HL-60 (cell line): ENCODE measurements at places on chromosomes 3 and 15.

- DNase-seq, result no peak
Measured at GRCh38 chr15:44554934-44555723, 18.2 kb downstream of the EIF3J start.

GRCh38 chr3:57298041-57298440, 5.6 kb upstream of the ASB14 start:
- no peak for DNase-seq

DNA sequence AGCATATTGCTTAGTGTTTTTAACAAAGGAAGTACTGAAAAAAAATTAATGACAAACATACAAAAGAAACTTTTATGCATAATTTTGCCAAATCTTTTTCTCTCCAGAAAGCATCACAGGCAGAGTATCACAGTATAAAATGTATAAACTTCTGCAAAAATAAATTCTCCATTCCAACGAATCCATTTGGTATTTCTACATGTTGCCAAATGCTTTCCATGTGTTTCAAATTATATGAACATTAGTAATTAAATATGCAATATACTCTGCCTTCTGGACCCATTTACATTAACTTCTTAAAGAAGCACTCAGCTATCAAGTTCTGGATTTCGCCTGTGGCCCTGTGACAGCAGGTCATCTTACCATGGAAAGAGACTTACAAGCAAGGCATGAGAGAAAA, 189.1 kb upstream of the ALCAM start:
- no peak for DNase-seq

DNA sequence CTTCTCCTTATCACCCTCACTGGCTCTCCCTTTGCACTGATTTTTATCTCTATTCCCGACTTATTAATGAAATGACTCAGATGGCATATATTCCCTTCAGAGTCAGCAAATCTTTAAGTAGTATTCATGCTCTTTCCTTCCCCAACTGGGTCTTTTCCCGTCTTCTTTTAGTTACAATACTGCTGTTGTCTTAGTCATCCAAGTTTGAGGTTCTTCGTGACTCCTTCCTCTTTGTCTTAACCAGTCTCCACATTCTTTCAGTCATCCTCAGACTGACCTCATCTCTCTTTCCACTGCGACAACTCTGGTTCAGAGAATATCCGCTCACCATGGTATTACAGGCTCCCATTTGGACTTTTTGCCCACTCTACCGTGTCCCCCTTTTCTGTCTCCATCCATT, 12.4 kb downstream of the WDR5B start:
- DNase-seq, result no peak

- DNase-seq, result no peak
Measured at GRCh38 chr15:96117270-96117669, 213.2 kb upstream of the NR2F2 start.

- no peak for DNase-seq
Measured at GRCh38 chr3:37940242-37940908, 50.2 kb upstream of the VILL start.

- DNase-seq, result no peak
Measured at GRCh38 chr3:99324636-99325203, 313.7 kb upstream of the COL8A1 start.

DNA sequence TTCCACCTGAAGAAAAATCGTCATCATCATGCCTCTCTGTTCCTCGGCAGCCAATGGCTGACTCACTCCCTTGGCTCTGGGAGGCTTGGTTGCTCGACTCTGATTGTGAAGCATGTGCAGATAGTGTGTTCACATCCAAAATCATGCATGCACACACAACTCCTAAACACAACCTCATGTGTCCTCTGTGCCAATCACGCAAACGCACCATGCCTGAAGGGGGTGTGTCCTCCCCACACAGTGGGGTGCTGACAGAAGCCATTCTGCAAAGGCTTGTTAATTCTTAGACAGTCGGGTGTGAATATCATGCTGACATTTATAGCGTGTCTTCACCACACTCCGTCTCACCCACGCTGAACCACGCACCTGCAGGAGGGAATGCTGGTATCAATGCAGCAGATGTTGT, 11.4 kb upstream of the CCDC174 start:
- no peak for DNase-seq

DNA sequence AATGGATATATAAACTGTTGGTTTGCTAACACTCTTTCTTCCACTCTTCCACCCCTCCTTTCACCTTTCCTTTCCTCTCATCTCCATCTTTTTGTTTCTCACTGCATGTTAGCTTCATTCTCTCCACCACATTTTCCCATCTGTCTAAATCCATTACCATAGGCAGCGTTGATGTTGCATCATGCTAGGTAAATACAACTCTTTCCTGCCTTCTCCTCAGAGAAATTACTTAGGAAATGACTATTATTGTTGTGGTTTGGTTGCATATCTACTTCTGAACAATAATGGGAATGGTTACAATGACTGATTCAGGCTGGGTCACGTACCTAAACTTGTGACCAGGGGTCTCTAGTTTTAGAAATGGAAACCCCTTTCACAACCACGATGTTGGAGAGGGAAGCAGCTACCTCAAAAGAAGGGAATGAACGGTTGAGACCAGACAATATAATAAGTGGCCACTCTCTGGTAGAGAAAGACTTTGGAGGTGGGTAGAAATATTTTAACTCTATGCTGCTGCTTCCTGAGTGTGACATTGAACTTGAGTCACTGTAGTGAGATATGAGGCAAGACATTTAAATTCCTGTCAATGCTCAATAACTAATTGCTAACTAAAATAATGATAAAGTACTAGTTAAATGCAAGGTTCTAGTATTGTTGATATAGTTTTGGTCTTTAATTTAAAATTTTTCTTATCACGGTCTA, 314.1 kb upstream of the TGFBR2 start:
- no peak for DNase-seq

- no peak for DNase-seq
Measured at GRCh38 chr15:64461721-64462162, 1.4 kb downstream of the ZNF609 start.

- DNase-seq, result no peak
Measured at GRCh38 chr15:24878153-24878552, 76.6 kb upstream of the SNRPN start.

- DNase-seq, result no peak
Measured at GRCh38 chr15:98900356-98900755, 107.2 kb downstream of the PGPEP1L start.

DNA sequence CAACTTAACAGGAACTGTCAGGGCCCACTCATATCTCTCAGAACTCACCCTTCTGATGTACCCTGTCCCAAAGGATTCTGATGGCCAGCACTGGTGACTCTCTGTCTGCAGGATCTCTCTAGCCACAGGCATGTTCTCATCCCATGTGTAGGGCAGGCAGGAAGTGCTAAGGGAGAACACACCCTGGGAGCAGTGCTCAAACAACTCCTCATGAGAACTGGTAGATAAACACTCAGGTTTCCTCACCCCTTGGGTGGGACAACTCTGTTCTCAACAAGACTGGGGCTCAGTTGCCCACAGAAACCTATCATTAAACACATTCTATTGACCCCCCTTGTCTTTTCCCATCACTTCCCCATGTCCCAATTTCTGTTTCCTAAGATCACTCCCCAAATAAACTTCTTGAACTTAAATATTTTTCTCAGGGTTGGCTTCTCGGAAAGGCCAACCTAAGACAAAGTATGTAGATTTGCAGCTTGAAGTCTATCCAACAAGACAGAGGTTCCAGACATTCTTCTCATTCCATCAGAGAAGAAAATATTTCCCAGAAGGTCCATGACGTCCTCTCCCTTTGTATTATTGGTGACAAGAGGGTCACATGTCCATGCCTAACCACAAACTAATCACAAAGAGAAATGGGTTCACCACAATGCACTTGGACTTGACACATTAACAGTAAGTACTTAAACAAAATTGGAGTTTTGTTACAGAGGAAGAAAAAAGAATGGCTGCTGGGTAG, 276.6 kb upstream of the GADL1 start:
- no peak for DNase-seq

DNA sequence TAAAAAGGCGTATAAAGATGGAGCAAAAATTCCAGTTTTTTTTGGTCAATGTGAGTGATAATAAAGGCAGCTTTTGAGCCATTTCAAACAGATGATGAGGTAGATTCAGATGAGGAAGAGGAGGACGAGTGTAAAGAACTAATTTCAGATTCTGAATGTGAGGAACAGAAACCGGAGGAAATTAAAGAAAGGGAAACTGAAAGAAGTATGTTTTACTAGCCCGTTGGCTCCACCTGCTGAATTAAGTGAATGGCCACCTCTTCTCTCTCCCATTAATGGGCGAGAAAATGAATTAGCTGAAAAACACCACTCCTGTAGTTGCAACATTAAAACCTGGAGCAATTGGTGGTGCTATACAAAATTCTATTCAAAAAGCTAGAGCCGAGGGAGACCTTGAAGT, 55.4 kb downstream of the CYP19A1 start:
- DNase-seq, result no peak

DNA sequence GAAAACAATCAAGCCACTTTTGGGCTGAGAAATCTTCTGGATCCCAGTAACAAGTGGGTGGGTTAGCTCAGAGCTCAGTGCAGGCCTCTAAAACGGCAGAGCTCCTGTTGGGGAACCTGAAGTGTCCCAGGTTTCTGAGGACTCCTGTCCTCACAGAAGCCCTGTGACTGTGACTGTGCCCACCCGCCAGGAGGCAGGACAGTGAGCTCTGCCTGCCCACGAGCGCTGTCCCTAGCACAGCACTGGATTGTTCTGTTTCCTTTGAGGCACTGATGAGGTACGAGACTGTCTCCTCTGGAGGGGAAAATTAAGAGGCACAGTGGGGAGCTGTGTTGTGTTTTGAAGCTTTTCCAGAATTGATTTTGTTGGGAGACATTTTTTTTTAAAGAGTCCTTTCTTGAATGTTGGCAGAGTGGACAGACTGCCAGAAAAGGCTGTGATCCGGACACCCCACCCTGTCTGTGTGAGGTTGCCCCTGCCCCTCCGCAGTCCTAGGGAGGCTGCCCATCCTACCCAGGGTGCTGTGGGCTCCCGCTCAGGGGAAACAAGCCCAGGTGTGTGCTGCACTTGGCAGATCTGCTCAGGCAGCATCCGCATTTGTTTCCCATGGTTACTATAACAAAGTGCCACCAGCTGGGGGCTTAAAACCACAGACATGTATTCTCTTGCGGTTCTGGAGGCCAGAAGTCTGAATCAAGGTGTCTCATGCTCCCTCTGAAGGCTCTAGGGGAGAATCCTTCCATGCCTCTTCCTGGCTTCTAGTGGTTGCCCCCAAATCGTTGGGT, 66.6 kb upstream of the LARS2 start:
- DNase-seq, result no peak

GRCh38 chr3:157103280-157103679, 56.7 kb downstream of the CCNL1 start:
- DNase-seq, result no peak

DNA sequence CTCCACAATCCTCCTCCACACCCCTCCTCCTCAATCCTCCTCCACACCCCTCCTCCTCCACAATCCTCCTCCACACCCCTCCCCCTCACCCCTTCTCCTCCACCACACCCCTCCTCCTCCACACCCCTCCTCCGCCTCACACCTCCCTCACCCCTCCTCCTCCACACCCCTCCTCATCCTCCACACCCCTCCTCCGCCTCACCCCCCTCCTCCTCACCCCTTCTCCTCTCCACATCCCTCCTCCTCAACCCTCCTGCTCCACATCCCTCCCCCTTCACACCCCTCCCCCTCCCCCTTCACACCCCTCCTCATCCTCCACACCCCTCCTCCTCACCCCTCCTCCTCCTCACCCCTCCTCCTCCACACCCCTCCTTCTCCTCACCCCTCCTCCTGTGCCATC, 69.8 kb upstream of the BLM start:
- no peak for DNase-seq

- no peak for DNase-seq
Measured at GRCh38 chr3:107753976-107754375, 231.2 kb downstream of the BBX start.

GRCh38 chr3:170689893-170690660, 104.2 kb upstream of the SLC7A14 start:
- DNase-seq, result peak; percentile 52

GRCh38 chr15:63920504-63921175, 86.9 kb upstream of the HERC1 start:
- no peak for DNase-seq

DNA sequence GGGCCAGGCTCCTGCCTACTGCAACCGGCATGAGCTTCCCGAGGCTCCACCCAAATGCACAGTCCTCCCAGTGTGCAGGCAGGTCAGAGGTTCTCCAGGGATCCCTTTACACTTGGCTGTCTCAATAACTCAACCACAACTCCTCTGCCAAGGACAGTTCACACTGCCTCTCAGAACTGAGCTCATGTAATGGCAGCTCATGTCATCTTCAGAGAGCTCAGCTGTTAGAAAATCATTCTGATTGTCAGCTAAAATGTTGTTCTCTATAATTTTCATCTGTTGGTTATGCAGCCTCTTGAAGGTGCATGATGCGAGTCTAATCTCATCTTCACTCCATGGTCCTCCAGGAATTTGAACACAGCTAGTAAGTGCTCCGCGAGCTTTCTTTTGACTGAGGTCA, 76.7 kb downstream of the SST start:
- DNase-seq, result no peak

GRCh38 chr3:123158330-123158729, 43.4 kb upstream of the SEC22A start:
- DNase-seq, result no peak

DNA sequence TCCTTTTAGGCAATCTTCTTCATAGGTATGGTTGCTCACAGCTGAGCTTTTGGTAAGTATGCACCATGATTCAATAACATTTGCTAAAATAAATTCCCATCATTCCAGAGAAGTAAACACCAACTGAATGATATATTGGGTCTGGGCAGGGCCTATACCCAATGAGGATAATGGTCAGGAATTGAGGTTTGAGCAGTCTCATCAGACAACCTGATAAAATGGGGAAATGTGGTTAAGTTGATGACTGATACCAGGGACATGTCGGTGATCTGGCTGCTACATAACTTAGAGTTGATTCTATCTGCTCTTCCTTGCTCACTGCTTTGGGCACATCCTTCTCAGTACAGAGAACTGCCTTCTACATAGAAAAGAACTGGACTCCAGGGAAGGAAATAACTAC, 92.9 kb downstream of the GPR156 start:
- DNase-seq, result no peak

GRCh38 chr3:119416873-119417272, 46.5 kb downstream of the TMEM39A start:
- no peak for DNase-seq

GRCh38 chr3:66378256-66378655, 122.6 kb downstream of the LRIG1 start:
- DNase-seq, result no peak

- no peak for DNase-seq
Measured at GRCh38 chr3:32606960-32607359, 36.3 kb upstream of the DYNC1LI1 start.

GRCh38 chr3:60998858-60999257, 252.4 kb downstream of the FHIT start:
- DNase-seq, result no peak
